ENCODE measurements at places on chromosomes 2 and 18.
A peak's percentile ranks its signal among the peaks of the same experiment; 100 is the strongest.

- DNase-seq = no peak
Observed at GRCh38 chr2:143121957-143122356, 7.3 kb upstream of the ARHGAP15 start.

DNA sequence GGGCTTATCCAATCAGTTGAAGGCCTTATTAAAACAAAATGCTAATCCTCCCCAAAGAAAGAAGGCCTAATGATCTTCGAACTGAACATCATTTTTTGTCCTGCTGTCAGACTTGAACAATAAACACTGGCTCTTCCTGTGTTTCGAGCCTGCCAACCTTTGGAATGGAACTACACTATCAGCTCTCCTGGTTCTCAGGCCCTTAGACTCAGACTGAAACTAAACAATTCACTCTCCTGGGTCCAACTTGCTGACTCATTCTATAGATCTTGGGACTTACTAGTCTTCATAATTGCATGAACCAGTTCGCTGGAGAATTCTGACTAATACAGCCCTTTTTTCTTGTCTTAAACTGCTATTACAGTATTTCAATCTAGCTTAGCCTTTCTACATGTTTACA is 235.2 kb downstream of the LNPK start:
- no peak for DNase-seq

- no peak for DNase-seq
Observed at GRCh38 chr2:162155093-162155492, 3.0 kb upstream of the GCG start.

- no peak for DNase-seq
Observed at GRCh38 chr2:100476606-100477005, 6.3 kb downstream of the NMS start.

- no peak for DNase-seq
Observed at GRCh38 chr2:10930721-10931516, 19.2 kb downstream of the KCNF1 start.

DNA sequence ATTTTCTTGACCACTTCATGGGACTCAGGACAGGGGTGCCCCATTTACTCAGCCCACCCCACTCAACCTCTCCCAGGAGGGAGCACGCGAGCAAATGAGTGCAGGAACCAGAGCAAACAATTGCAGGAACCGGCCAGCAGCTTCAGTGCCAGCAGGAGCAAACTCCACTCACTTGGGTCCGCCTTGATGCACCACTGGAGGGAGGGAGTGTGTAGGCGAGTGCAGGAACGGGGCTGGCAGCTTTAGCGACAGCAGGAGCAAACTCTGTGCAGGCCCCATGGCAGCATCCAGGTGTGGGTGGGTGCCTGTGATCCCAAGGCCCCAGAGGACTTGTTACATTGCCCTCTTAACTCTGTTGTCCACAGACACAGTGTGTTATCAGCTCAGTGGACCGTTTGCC is 1667.3 kb upstream of the CELF4 start:
- DNase-seq = peak; percentile 74

GRCh38 chr2:183950673-183951072 is 647.7 kb upstream of the ZNF804A start:
- DNase-seq = no peak

Measured in posterior cingulate gyrus (tissue), 11 donors.